ENCODE measurements at places on chromosomes 5 and 9. TPM values are rescaled to one million over a fixed set of nuclear protein-coding genes. Genes with fewer than 3 reads are reported as not detected.
A peak's percentile ranks its signal among the peaks of the same experiment; 100 is the strongest.

PCDHA6 gene
- polyA plus RNA-seq, result not detected

LPAR1 gene
- not detected for polyA plus RNA-seq

GRCh38 chr9:122274055-122274454 is 9.4 kb downstream of the MRRF start:
- peak overlapping the region; percentile 74 for H3K27ac ChIP-seq
- H3K27me3 ChIP-seq, result peaks cover 2% of the 10 kb centered on the region
- no peak for DNase-seq

CNTNAP3 gene
- not detected for polyA plus RNA-seq

RANBP6 gene
- polyA plus RNA-seq, result 20.7 TPM

GRCh38 chr9:101449071-101449721 is 13.6 kb upstream of the ALDOB start:
- no peak overlapping the region for H3K27ac ChIP-seq
- H3K27me3 ChIP-seq, result peaks cover 17% of the 10 kb centered on the region
- peaks cover 9% of the 10 kb centered on the region for H3K4me1 ChIP-seq
- H3K36me3 ChIP-seq, result no peaks in the 10 kb centered on the region

GRCh38 chr5:121027636-121028035 is 563.5 kb downstream of the PRR16 start:
- no peaks in the 10 kb centered on the region for H3K27me3 ChIP-seq
- DNase-seq, result no peak
- H3K27ac ChIP-seq, result no peak overlapping the region
- H3K4me1 ChIP-seq, result no peaks in the 10 kb centered on the region
- H3K4me3 ChIP-seq, result no peak overlapping the region

C5orf63 gene
- polyA plus RNA-seq, result 12.5 TPM

SPINK4 gene
- polyA plus RNA-seq, result not detected

DNA sequence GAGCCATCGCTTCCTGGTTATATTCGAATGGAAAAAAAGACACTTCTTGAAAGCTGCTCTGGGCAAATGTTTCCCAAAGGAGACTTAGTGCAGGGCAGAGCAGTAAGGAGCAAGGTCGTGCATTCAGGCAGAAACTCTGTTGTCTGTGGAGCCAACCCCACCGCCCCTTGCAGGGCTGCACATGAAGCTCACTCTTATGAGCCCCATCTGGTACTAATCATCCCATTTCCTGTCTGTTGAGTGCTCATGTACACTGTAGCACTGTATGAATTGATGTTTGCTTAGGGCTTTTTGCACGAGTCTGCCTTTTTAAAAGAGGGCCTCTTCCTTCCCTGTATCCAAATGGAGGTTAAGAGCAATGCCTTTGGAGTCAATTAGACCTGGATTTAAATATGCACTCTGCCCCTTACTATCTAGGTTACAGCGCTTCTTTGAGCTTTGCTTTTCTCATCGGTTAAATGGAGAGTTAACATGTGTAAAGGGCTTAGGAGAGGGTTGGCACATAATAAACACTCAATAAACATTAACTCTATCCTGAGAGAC is 25.4 kb downstream of the HMHB1 start:
- no peak for DNase-seq
- H3K4me3 ChIP-seq, result no peak overlapping the region
- H3K27me3 ChIP-seq, result no peaks in the 10 kb centered on the region
- H3K4me1 ChIP-seq, result no peaks in the 10 kb centered on the region
- no peak overlapping the region for H3K27ac ChIP-seq

GRCh38 chr5:134143944-134144941 is 29.8 kb downstream of the TCF7 start:
- no peak overlapping the region for H3K4me3 ChIP-seq
- peaks cover 4% of the 10 kb centered on the region for H3K36me3 ChIP-seq
- DNase-seq, result no peak
- peak overlapping the region; percentile 73 for H3K27ac ChIP-seq

ANKRA2 gene
- 15.6 TPM for polyA plus RNA-seq

DNA sequence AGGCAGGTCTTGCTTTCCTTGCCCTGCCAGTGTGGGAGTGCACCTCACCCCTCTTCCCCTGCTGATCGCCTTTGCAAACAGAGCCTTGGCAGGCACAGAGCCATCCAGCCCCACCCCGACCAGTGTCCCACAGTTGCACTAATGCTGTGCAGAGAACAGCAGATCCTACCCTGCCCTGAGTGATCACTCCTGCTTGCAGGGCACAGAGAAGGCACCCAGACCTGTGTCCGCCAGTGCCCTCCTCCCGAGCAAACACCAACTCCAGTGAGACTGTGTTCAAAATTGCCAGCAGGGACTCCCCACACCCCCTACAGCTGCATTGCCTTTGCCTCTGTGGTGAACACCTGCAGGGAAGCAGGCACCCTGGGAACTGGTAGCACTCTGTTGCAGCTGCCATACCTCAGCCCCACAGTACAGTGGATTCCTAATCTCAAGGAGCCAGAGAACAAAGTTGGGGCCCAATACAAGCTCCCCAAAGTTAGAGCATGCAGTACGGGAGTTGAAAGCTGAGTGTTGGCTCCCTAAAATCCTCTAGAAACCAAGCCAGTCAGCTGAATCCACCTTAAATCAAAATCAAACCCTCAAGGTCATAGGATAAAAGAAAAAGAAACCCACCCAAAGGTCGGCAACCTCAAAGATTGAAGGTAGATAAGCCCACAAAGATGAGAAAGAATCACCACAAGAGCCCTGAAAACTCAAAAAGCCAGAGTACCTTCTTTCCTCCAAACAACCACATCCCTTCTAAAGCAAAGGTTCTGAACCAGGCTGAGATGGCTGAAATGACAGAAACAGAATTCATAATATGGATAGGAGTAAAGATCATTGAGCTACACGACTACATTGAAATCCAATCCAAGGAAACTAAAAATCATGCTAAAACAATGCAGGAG is 92.9 kb upstream of the PIK3R1 start:
- peak; percentile 6 for DNase-seq
- H3K27me3 ChIP-seq, result peaks cover 13% of the 10 kb centered on the region
- peaks cover 3% of the 10 kb centered on the region for H3K4me1 ChIP-seq
- no peak overlapping the region for H3K27ac ChIP-seq

- DNase-seq, result no peak
- no peaks in the 10 kb centered on the region for H3K27me3 ChIP-seq
- no peak overlapping the region for H3K27ac ChIP-seq
- no peak overlapping the region for H3K4me3 ChIP-seq
These were observed 26.5 kb downstream of the MTAP start for GRCh38 chr9:21828853-21829410.

IRX1 gene
- polyA plus RNA-seq, result not detected

- H3K4me1 ChIP-seq, result no peaks in the 10 kb centered on the region
- H3K36me3 ChIP-seq, result no peaks in the 10 kb centered on the region
- no peak overlapping the region for H3K27ac ChIP-seq
- no peak for DNase-seq
These were observed 62.2 kb downstream of the DMRTA1 start for GRCh38 chr9:22508790-22509189.

GRCh38 chr9:136464241-136464640 is 18.6 kb downstream of the SEC16A start:
- DNase-seq, result no peak
- H3K4me1 ChIP-seq, result no peaks in the 10 kb centered on the region
- H3K27ac ChIP-seq, result no peak overlapping the region

DNA sequence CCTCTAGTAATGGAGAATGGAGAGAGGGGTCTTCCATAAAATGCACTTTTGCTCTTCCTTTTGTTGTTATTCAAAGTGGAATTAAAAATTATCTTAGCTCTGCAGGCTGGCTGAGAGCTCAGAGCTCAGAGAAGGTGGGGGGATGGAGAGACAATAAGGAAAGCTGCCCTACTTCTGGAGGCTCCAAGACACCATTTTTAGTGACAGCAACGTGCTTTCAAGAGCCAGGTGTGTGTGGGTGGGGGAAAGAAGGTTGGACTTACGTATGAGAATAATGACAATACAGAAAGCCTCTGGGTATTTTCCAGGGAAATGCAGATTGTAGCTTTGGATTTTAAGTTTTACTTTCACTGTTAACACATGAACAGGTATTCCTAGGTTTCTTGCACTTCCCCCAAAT is 173.9 kb downstream of the TRPM3 start:
- no peaks in the 10 kb centered on the region for H3K4me1 ChIP-seq
- H3K27ac ChIP-seq, result no peak overlapping the region
- no peak for DNase-seq

- no peaks in the 10 kb centered on the region for H3K36me3 ChIP-seq
- peaks cover 8% of the 10 kb centered on the region for H3K27me3 ChIP-seq
- H3K4me3 ChIP-seq, result no peak overlapping the region
- no peak for DNase-seq
- no peaks in the 10 kb centered on the region for H3K4me1 ChIP-seq
- no peak overlapping the region for H3K27ac ChIP-seq
These were observed 138.1 kb downstream of the YIPF5 start for GRCh38 chr5:144032375-144032774.

C6 gene
- not detected for polyA plus RNA-seq

DNA sequence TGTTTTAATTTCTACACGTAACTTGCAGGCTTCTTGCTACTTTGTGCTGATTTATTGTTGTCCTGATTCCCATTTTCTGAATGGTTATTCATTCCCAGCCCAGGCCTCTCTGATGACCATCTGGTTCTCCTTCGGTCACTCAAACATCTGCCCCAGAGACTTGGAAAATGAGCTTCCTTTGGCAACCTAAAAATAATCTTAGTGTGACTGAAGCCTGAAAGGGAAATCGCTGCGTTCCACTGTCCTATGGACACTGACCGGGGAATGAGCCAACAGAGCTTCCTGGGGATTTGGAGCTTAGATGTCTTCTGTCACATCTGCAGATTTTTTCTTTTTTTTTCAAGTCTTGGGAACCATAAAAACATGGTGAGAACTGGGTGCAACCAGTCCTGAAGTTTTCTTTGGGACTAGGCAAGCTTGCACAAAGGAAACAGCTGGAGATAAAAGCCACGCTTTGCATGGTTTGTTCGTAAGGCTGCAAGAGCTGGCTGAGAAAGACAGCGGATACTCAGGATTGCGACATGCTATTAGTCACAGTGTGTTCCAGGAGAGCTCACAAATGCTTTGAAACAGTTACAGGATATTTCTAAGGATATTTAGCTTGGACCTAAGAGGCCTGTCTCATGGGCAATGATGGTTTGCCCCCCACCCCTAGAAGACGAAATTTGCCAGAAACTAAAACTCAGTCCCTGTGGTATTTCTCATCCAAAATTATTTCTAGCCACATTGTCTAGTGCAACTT is 146.2 kb downstream of the GOLPH3 start:
- peaks cover 5% of the 10 kb centered on the region for H3K4me1 ChIP-seq
- no peak for DNase-seq
- no peaks in the 10 kb centered on the region for H3K36me3 ChIP-seq
- peaks cover 2% of the 10 kb centered on the region for H3K27me3 ChIP-seq
- no peak overlapping the region for H3K27ac ChIP-seq

CDKN2B gene
- not detected for polyA plus RNA-seq

DEPDC1B gene
- polyA plus RNA-seq, result 0.67 TPM

GRCh38 chr5:21774801-21775200 is 1078.3 kb downstream of the CDH12 start:
- DNase-seq, result no peak
- no peak overlapping the region for H3K27ac ChIP-seq
- no peak overlapping the region for H3K4me3 ChIP-seq
- no peaks in the 10 kb centered on the region for H3K36me3 ChIP-seq
- no peaks in the 10 kb centered on the region for H3K27me3 ChIP-seq

- H3K27me3 ChIP-seq, result no peaks in the 10 kb centered on the region
- no peak overlapping the region for H3K4me3 ChIP-seq
- no peaks in the 10 kb centered on the region for H3K36me3 ChIP-seq
- no peak overlapping the region for H3K27ac ChIP-seq
These were observed 266.8 kb downstream of the SEMA5A start for GRCh38 chr5:9278921-9279603.

DNA sequence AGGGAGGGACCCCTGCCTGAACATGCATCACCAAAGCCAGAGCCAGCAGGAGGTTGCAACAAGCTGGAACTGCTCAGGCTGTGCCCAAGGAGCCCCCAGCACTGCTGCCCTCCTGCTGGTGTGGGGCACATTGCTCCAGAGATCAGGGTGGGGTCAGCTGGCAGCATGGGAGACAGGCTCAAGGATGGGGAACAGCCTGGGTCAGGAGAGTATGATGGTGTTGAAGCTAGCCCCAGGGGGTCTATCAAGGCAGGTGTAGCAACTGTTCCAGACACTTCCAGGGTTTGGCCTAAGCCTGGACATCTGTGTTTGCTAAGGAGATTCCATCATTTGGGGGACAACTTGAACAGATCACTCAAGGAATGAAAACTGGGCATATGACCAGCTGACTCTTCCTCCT is 133.1 kb downstream of the ATPSCKMT start:
- peaks cover 3% of the 10 kb centered on the region for H3K27me3 ChIP-seq
- H3K4me1 ChIP-seq, result no peaks in the 10 kb centered on the region
- no peak overlapping the region for H3K4me3 ChIP-seq
- H3K36me3 ChIP-seq, result no peaks in the 10 kb centered on the region

GRCh38 chr9:89532478-89532877 is 34.6 kb upstream of the SEMA4D start:
- DNase-seq, result no peak
- peaks cover 100% of the 10 kb centered on the region for H3K4me1 ChIP-seq
- peak overlapping the region; percentile 80 for H3K27ac ChIP-seq
- peak overlapping the region; percentile 47 for H3K4me3 ChIP-seq
- no peaks in the 10 kb centered on the region for H3K36me3 ChIP-seq

- no peaks in the 10 kb centered on the region for H3K36me3 ChIP-seq
- peaks cover 1% of the 10 kb centered on the region for H3K27me3 ChIP-seq
- H3K27ac ChIP-seq, result no peak overlapping the region
- no peak for DNase-seq
These were observed 636.0 kb downstream of the NR2F1-AS1 start for GRCh38 chr5:92944903-92945604.

DNA sequence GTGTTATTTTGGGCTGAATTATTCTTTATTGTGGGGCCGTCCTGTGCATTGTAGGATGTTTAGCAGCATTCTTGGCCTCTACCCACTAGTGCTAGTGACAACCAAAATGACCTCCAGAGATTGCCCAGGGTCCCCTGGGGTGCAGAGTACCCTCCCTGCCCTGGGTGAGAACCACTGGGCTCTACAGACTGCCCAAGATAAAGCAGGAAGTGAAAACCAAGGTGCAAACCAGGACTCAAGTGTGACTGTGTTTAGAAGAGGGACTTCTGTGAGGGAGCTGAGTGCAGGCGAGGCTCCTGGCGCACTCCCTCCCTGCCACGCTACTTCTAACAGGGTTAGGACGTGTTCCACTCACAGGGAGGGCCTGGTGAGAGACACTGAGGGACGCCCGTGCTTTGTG is 41.6 kb downstream of the USP20 start:
- peak overlapping the region; percentile 95 for H3K27ac ChIP-seq
- peaks cover 11% of the 10 kb centered on the region for H3K27me3 ChIP-seq
- H3K4me3 ChIP-seq, result peak overlapping the region; percentile 84
- peak; percentile 73 for DNase-seq
- peaks cover 31% of the 10 kb centered on the region for H3K4me1 ChIP-seq
- peaks cover 37% of the 10 kb centered on the region for H3K36me3 ChIP-seq

- H3K36me3 ChIP-seq, result no peaks in the 10 kb centered on the region
- H3K27me3 ChIP-seq, result peaks cover 1% of the 10 kb centered on the region
- H3K4me3 ChIP-seq, result no peak overlapping the region
- no peaks in the 10 kb centered on the region for H3K4me1 ChIP-seq
- no peak for DNase-seq
- no peak overlapping the region for H3K27ac ChIP-seq
These were observed 34.0 kb upstream of the FCHO2 start for GRCh38 chr5:72921886-72922285.
